ENCODE measurements at places on chromosomes 4 and X.

- DNase-seq, result no peak
Observed at GRCh38 chr4:140351093-140352075, 22.1 kb upstream of the SCOC start.

GRCh38 chr4:139849219-139849618, 183.6 kb downstream of the MGST2 start:
- DNase-seq, result no peak

DNA sequence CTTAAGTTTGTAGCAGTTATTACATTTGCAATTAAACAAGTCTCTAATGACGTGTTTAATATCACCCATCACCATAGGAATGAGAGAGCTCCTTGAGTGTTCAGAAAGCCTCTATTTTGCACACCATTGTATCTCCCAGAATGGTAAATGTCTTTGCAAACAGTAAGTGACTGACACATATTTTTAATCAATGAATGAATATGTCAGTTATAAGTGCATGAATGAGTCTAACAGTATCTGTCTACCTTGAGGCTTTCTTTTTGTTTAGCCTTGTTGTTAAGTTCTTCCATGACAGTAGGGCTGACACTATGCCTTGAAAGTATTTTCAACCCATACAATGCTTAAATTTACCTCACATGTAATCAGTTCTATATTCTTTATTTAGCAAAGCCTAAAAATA, 292.2 kb downstream of the STPG2 start:
- DNase-seq, result no peak

GRCh38 chr4:73844345-73844744, 7.9 kb downstream of the CXCL6 start:
- peak; percentile 91 for DNase-seq

- DNase-seq, result no peak
Observed at GRCh38 chr4:118005883-118006282, 28.4 kb upstream of the NDST3 start.

DNA sequence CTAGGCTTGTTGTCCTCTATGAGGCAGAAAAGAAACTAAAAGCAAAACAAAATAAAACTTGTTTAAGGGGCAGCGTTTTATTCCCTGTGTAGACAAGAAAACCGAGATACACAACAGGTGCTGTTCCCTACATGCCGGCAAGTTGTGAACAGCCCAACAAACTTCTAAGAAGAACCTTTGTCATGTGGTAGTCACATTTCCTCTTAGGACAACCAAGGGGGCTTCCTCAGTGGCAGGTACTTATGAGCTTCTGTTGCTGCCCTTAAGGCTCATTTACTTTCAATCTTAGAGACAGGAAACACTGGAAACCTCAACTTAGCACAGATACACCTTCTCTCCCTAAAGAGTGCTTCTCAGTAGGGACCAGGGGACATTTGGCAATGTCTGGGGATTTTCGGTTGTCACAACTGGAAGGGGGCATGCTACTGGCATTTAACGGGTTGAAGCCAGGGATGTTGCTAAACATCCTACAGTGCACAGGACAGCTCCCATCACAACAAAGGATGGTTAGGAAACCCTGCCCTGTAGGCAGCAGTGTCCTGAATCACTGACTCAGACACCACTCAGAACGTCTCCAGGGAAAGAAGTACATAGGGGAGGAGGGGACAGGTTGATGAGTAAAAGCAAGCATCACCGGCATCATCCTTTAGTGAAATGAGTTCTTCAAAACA, 111.0 kb downstream of the ASB9 start:
- DNase-seq, result no peak

- DNase-seq, result no peak
Observed at GRCh38 chr4:78707268-78707667, 68.9 kb upstream of the BMP2K start.

DNA sequence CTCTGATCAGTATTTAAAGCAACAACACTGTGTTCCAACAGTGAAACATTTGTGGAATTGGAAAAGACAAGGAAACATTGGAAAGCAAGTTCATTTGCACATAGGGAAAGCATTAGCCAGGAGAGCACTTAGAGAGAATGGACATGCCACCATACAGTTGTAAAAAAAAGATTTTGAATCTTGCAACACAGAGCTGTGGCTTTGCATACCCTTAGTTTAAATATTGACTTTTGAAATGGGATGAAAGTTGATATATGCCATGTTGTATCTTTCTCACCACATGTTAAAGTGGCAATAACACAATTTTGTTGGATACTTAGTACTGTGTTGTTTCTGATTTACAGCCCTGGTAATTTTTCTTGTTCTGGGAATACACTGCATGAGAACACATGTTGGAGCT, 208.1 kb downstream of the BMPR1B start:
- no peak for DNase-seq

DNA sequence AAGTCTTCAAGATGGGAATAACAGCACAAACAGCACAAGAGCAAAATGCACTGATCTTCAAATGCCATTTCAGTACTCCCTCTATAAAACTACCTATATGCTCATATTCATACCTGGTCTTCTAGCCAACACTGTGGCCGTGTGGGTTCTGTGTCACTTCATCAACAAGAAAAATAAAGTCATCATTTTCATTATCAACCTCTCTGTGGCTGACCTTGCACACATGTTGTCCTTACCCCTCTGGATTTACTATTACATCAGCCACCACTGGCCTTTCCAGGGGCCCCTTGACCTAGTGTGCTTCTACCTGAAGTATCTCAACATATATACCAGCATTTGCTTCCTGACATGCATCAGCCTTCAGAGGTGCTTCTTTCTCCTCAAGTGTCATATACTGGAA, 59.6 kb upstream of the GPR174 start:
- no peak for DNase-seq
